ENCODE measurements at places on chromosomes 1 and 21. TPM values are rescaled to one million over a fixed set of nuclear protein-coding genes. Genes with fewer than 3 reads are reported as not detected.

The TNFRSF8 gene
- 0.19 TPM for total RNA-seq

The RIMS3 gene
- 2.2 TPM for total RNA-seq

The KRTAP27-1 gene
- total RNA-seq, result not detected

The SUSD4 gene
- total RNA-seq, result 3.8 TPM

The CFHR3 gene
- 64.2 TPM for total RNA-seq

The HPCAL4 gene
- total RNA-seq, result not detected

The ERICH3 gene
- total RNA-seq, result 0.08 TPM

The BTBD8 gene
- total RNA-seq, result 1.8 TPM

The INKA2 gene
- 0.67 TPM for total RNA-seq

The F11R gene
- 80.4 TPM for total RNA-seq

The LRRC53 gene
- total RNA-seq, result not detected

The FCRL6 gene
- 0.09 TPM for total RNA-seq

All from liver (tissue), 10 donors.